Iris pigment epithelial cell (primary cell): ENCODE measurements at places on chromosomes 1 and 21.

DNA sequence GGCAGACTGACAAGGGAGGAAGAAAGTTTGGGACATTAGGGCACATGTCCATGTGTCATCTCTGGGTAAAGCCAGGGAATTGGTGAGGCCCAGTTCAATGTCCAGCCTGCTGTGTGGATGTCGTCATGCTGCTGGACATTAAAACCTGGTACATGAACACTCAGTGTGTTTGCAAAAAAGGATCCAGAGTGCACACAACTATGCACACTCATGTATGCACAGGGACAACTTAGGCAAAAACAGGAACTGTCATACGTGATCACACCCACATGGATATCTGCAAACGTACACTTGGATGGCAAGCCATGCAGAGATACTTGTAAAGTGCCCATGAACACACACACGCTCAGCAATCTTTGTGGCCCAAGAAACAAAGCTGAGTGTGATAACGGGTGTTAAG lies 47.9 kb upstream of the NEK2 start:
- no peak for DNase-seq

GRCh38 chr1:154420961-154421924 lies 16.1 kb downstream of the IL6R start:
- DNase-seq: no peak

- peak; percentile 19 for DNase-seq
Observed at GRCh38 chr1:205950280-205950679, 7.0 kb upstream of the SLC26A9 start.

DNA sequence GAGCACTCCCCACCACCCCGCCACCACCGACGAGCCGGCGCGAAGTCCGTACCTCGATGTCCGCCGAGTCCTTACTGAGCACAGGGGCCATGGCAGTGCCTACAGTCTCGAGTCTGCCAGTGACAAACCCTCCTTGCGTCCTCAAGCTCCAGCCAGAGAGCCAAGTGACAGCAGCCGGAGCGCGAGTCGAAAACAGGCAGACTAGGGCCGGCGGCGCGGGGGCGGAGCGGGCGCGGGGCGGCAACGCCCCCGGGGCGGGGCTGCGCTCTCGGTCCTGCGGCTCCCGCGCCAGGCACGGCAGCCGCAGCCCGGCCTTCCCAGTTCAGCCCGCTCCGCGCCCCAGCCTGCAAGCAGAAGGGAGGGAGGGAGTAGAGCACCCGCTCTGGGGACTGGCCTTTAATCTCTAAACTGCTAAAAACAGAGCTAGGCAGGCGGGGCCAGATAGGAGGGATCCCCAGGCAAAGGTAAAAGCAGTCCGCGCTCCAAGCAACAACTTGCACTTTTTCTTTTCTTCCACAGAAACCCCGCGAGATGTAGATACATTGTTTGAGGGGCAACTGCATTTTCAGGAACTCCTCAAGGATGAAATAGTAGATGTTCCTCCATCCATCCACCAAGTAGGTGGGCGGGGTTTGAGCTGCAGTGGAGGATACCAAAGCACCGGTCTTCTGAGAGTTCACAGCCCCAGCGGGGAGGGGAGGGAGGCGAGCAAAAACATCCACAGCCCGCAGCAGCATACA lies at the start of gene DPYD:
DPYD (minus strand) TSS at position 203 of the 740 bp plus-strand sequence; CDS start at position 91, 112 bp downstream.
- peak; percentile 91 for DNase-seq

GRCh38 chr1:247102381-247102780 lies 1.8 kb downstream of the ZNF669 start:
- peak; percentile 75 for DNase-seq

GRCh38 chr1:4820543-4820942 lies 166.1 kb downstream of the AJAP1 start:
- DNase-seq: no peak

- DNase-seq: peak; percentile 53
Observed at GRCh38 chr1:31705080-31705866, 1.5 kb upstream of the COL16A1 start.

GRCh38 chr1:201090541-201090940 lies 21.7 kb downstream of the CACNA1S start:
- no peak for DNase-seq

- DNase-seq: no peak
Observed at GRCh38 chr21:45841033-45841432, 140.5 kb upstream of the COL6A1 start.

- DNase-seq: no peak
Observed at GRCh38 chr1:145778146-145778540, 45.8 kb downstream of the RNF115 start.

GRCh38 chr1:247701338-247701737 lies 15.1 kb downstream of the OR6F1 start:
- no peak for DNase-seq

DNA sequence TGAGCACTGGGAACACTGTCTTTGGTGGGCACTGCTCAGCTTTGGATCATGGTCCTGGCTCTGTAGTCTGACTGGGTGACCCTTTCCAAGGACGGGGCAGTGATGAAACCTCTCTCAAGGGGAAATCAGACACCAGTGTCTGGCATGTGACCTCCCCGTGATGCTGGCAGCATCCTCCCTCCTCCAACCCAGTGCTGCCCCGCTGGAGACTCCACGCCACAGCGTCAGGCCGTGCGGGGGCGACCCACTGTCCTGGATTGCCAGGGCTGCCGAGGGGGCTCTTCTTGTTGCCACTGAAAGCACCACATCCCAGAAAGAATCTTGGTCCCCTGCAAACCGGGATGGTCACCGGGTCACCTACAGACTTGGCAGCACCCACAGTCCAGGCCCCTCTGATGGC lies 146.4 kb upstream of the ARHGEF16 start:
- no peak for DNase-seq

- no peak for DNase-seq
Observed at GRCh38 chr21:40054403-40054802, 187.2 kb downstream of the PCP4 start.

DNA sequence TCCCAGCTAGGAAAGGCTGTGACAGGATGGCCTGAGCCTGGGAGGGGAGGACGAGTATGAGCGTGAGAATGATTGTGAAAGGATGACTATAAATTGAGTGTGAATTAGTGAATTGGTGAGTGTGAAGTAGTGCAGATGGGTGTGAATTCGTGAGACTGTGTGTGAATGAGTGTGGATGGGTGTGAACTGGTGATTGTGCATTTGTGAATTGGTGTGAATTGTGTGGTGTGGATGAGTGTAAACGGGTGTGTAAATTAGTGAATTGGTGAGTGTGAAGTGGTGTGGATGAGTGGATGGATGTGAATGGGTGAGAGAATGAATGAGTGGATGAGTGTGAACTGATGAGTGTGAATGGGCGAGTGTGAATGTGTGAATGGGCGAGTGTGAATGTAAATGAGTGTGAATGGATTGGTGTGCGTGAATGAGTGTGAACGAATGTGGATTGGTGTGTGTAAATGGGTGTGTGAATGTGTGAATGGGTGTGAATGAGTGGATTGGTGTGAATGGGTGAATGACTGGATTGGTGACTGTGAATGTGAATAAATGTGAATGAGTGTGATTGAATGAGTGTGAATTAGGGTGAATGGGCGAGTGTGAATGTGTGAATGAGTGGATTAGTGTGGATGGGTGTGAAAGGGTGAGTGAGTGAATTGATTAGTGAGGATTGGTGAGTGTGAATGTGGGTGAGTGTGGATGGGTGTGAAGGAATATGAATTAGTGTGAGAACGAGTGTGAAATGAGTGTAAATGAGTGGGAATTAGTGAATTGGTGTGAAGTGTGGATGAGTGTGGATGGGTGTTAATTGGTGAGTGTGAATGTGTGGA lies 7.7 kb upstream of the MXRA8 start:
- no peak for DNase-seq

GRCh38 chr1:48442864-48443619 lies 29.0 kb downstream of the SPATA6 start:
- DNase-seq: no peak

DNA sequence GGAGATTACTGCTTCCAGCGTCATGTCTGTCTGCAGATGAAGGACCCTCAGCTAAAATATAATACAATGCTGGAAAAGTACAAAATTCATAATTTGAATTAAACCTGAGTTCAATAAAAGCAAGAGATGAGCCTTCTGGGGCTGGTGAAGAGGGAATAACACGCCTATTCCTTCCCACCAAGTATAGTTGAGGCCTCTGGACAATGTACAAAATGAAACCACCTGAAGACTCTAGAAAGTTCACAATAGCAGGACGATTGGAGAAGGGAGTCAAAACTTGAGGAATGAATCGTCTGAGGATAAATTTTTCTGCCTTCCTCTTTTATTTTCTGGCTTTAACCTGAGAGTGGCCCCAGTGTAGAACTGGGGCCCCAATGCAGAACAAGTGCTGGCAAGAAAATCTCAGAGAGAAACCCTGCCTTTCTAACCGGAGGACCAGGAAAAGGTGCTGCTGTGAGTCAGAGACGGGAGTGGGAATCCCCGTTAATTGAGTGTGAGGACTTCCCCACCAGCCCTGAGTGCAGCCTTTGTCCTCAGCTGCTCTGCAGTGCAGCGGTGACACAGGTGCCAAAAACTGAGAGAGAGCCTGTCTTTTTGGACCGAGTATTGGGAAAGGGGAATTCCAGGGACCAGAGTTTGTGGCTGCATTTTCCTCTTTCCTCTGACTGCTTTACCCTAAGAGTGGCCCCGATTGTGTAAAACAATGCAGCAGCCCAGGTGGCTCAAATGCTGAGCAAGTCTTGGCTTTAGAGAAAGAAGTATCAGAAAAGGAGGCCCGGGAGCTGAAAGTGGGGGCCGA lies 264.9 kb downstream of the DYRK1A start:
- DNase-seq: peak; percentile 4

DNA sequence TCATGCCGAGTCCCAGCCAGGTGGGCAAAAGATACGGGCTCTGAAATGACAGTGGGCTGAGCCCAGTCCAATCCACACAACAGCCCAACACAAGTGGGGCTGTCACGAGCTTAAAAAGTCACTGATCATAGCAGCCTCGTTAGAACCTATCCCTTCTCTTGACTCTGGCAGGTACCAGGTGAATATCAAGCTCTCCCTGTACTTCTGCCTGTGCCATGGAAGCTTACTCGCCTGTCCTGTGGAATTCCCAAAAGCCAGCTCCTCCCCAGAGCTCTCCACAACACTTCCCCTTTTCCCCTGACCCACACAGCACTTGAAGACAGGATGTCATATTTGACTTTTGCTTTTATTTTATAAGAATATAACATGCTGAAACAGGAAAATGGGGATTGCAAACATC lies 5.9 kb downstream of the RGS16 start:
- no peak for DNase-seq

DNA sequence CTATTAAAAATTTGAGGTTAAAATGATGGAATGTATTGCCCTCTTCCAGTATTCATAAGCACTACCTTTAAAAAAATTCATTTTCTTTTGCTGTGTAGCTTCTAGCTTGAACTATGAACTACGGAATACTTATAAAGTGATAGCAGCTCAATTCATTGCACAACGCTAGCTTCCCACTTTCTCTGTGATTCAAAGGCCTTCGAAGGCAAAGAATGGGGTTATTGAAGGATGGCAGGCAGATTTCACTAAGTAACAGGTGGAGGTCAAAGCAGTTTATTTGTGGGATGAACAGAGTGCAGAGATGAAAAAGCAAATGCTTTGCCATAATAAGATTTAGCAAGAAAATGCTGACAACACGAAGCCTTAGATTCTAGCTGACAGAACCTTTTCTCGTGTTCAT lies 290.6 kb downstream of the NFIA start:
- no peak for DNase-seq

DNA sequence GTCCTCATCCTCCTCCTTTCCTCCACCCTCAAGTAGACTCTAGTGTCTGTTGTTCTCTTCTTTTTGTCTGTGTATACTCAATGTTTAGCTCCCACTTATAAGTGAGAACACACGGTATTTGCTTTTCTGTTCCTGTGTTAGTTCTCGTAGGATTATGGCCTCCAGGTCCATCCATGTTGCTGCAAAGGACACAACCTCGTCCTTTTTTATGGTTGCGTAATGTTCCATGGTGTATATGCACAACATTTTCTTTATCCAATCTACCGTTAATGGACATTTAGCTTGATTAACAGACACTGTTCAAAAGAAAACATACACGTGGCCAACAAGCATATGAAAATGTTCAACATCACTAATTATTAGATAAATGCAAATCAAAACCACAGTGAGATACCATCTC lies 44.3 kb upstream of the TMPRSS2 start:
- no peak for DNase-seq

GRCh38 chr1:23148084-23148483 lies 20.6 kb downstream of the LUZP1 start:
- DNase-seq: peak; percentile 42

DNA sequence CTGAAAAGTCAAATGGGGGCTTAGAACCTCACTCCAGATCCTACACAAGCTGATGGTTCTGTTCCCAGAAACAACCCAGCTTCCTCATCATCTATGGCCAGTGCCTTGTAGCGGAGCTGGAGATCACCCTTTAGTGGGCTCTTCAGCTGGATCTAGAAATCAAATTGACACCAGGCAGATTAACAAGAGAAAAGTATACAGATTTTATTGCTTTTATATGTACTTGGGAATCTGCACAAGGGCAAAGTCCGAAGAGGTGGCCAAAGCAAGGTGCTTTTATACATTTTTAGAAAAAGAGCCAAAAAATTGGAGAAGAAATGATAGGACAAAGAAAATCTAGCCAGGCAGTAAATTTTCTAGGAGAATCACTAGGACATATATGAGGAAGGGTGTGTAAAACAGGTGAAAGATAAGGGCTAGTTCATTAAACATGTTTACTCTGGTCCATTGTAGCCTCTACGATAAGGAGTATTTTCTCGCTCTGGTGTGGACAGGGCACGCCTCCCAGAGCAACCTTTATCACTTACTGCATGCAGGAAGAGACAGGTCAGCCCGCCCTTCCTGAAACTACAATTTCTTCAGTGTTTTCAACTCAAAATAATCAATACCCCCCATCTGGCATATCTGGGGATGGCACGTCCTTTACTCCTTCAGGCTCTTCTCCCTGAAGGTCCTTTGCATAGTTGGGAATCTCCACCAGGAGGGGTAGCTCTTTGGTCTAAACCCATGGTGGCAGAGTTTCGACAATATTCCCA lies 14.0 kb upstream of the LGALS8 start:
- DNase-seq: no peak

DNA sequence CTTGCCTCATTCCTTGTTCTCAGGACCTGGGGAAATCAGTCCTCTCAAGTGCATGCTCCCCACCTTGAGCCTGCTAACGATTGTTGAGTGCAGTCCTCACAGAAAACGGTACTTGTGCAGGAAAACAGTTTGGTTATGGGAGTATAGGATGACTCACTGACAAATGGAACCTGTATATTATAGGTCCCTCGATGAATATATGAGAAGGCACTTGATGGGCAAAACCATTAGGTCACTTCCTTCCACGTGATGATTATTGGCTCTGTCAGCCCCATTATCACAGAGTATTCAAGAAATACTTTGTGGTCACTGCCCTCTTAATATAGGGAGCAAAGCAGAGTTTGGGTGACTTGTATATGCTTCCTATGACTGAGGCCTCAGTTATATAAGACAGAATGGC lies 6.2 kb downstream of the CCDC17 start:
- peak; percentile 43 for DNase-seq

GRCh38 chr1:60936163-60936562 lies 146.2 kb upstream of the NFIA start:
- DNase-seq: no peak

- peak; percentile 40 for DNase-seq
Observed at GRCh38 chr1:186374303-186375151, 526 bp downstream of the TPR start.

- peak; percentile 64 for DNase-seq
Observed at GRCh38 chr1:54384918-54385726, 21.1 kb downstream of the SSBP3 start.
